Naive thymus-derived CD4-positive, alpha-beta T cell (primary cell): ENCODE measurements at places on chromosomes 6 and 20. TPM values are rescaled to one million over a fixed set of nuclear protein-coding genes. Genes with fewer than 3 reads are reported as not detected.

DNA sequence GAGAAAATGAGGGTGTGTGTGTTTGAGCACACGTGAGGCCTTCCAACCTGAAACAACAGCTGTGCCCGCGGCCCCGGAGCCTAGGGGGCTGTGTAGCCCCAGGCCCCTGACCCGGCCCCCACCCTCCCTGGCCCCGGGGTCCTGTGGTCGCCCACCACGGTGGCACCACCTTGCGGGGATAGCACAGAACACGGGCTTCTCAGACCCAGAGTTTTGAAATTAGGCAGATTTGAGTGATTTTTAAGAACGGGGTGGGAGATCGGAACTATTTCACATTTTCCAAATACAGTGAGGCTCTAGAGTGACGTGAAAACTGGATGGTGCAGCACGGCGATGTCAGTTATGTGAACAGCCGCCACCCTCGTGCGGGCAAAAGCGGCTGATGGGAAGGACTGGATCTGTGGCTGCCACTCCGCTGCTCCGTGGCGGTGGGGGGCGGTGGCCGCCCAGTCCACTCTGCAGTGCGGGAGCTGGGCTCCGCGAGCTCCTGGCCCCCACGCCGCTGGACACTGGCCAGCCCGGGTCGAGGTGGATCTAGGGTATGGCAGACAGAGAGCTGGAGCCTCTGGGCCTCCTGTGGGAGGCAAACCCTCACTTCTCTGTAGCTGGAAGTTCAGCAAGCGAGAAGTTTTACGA, 17.3 kb upstream of the BHLHE23 start:
- H3K27ac ChIP-seq, result no peak overlapping the region
- no peaks in the 10 kb centered on the region for H3K27me3 ChIP-seq
- no peak overlapping the region for H3K4me3 ChIP-seq

GRCh38 chr6:147806697-147807096, 298.2 kb downstream of the SAMD5 start:
- DNase-seq, result no peak
- H3K27me3 ChIP-seq, result no peaks in the 10 kb centered on the region
- H3K27ac ChIP-seq, result no peak overlapping the region
- H3K4me3 ChIP-seq, result no peak overlapping the region
- no peaks in the 10 kb centered on the region for H3K36me3 ChIP-seq
- no peaks in the 10 kb centered on the region for H3K4me1 ChIP-seq

Gene EXOC2
- 38.8 TPM for total RNA-seq

Gene ZNF334
- not detected for total RNA-seq

Gene SLC26A8
- total RNA-seq, result not detected in 2 replicates

Gene BPIFB6
- total RNA-seq, result not detected
